ELR (cell line): ENCODE measurements at places on chromosomes 5 and 9.

GRCh38 chr9:106637486-106637885 is 225.5 kb upstream of the ZNF462 start:
- no peak for DNase-seq

- peak; percentile 71 for DNase-seq
Measured at GRCh38 chr5:59097116-59097515, 514.2 kb downstream of the RAB3C start.

GRCh38 chr9:35712762-35713400 is 19.1 kb downstream of the TLN1 start:
- DNase-seq, result no peak

DNA sequence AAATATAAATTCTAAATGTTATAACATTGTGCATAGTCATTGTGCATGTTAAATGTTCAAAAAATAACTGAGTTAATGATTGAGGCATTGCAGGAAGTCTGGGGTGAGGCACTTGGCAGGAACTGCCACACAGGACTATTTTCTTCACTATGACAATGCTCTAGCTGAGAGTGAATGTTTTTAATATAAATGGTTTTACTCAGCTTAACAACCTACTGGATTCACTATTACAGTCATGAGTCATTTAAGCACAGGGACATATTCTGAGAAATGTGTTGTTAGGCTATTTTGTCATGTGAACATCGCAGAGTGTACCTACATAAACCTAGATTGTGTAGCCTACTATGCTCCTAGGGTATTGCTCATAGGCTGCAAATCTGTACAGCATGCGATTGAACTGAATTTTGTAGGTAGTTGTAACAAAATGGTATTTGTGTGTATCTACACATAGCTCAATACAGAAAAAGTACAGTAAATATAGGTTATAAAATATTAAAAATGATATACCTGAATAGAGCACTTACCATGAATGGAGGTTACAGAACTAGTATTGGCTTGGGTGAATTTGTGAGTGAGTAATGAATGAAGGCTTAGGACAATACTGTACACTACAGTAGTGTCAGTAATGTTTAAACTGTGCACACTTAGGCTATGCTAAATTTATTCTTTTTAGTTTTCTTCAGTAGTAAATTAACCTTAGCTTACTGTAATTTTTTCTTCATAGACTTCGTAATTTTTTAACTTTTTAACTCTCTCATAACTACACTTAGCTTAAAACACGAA is 346.1 kb upstream of the PTGER4 start:
- DNase-seq, result peak; percentile 75

GRCh38 chr9:131228988-131229387 is 47.3 kb downstream of the FAM78A start:
- DNase-seq, result no peak

DNA sequence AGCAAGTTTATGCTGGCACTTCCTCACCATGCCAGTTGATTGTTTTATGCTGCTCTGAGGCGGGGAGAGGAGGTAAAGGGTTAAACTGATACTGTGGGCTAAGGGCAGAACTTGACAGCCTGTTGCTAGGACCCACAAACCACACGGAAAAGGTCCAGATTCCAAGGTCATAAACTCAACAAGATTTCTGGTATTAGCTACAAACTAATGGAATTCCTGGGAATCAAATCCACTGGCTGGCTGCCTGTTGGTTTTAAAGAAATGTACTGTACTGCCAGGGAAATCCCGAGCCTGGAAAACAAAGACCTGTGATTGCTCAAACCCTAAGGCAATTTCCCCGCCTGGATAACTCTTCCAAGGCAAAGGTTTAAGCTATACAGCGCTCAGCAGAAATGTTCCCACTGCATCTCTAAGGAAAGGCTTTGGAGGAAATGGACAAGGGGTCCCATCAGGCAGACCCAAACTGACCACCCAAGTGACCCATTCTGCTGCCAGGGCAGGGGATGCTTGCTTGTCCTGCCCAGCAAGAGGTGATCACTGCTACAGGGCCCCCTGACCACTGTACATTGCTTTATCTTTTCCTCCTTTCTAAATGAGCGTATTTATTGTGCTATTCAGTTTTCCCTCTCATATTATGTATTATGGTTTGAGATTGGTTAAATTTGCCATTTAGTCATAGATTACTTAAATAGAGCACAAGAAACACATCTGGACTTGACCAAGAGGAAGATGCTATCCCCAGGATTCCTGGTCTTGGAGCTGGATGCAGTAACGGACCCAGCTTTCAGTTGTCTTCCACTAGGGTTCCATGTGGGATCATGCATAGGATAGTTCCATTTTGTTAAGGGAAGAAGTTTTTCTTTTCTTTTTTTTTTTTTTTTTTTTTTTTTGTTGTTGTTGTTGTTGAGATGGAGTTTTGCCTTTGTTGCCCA is 124.3 kb downstream of the SUSD1 start:
- DNase-seq, result peak; percentile 86

DNA sequence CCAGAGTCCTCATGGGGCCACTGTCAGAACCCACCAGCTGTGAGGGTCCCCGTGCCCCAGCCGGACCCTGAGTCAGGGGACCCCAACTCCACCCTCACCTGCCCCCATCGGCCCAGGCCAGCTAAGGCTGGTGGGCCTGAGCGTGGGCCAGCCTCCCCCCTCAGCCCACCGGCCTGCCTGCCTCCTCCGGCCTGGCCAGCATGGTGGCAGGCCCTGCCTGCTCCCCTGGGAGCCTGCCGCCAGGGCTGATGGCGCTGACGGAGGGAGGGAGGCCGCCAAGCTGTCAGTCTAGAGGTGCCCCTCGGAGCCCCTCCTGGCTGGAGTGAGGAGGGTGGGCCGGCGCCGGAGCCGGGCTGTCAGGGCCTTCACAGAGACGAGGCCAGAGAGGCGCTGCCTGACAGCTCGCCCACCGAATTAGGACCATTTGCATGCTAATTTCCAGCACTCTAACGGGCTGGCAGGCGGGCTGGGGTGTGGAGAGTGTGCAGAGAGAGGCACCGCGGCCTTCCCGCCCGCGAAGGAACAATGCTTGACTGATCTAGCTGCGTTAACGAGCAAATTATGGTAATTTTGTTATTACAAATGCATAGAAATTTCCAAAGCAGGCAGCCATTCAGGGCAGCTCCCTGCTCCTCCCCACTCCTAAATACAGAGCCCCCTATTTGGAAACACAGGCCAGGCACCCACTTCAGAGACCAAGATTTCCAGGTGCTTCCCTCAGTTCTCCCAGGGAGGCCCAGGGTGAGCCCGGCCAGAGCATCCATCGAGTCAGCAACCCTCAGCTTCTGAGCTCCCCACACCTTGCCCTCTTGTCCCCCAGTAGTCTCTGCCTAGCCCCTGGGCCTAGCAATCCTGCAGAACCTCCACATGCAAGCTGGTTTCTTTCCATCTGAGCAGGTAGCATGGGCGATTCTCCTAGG is 169.3 kb downstream of the PAX5 start:
- DNase-seq, result no peak

DNA sequence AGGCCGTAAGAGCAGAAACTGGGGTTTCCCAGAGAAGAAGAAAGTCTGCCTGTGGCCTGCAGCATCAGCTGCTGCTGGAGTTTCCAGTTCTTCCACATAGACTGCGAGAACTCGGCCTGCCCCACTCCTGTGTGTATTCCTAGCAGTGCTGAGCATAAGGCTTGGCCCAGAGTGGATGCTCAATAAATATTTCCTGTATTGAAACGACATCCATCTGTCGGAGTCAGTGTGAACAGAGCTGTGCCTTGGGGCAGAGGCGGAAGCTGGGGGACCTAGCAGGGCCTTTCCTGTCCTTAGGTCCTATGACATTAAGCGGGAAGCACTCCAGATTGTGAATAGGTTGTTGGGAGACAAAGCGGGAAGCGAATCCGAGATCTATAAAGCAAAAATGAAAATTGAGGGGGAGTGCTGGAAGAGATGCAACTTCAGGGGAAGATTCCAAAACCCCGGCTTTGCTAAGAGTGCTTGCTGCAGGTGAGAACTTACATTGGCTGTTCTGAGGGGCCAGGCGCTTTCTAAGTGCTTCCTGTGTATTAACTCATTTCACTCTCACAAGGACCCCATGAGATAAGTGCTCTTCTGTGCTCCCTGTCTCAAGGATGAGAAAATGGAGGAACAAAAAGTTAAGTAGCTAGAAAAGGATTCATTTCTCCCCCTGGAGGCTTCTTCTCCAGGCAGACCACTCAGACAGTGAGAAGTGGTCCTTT is 76.1 kb upstream of the CXCL14 start:
- DNase-seq, result no peak

GRCh38 chr5:92179651-92180050 is 796.5 kb upstream of the ARRDC3 start:
- no peak for DNase-seq

- DNase-seq, result no peak
Measured at GRCh38 chr5:123155446-123155960, 66.5 kb downstream of the PRDM6 start.

GRCh38 chr5:95424016-95424415 is 32.9 kb downstream of the FAM81B start:
- DNase-seq, result no peak

DNA sequence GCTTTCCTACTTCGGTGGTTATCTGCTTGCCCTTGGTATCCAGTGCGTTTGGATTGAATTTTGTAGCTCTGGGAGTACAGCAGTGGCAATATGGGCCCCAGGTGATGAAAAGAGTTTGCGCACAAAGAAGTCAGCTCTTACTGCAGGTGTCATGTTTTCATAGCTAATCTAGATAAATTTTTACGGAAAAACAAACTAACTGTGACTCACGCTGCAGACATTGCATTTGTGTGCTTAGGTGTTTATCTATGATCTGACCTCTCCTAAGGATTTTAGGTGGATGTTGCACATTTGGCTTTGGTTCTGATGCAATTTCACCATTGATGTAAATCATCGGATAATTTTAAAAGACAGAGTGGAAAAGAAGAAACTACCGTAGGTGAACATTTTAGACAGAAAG is 92.1 kb downstream of the VCAN start:
- DNase-seq, result no peak

- DNase-seq, result no peak
Measured at GRCh38 chr9:13674926-13675637, 395.6 kb upstream of the MPDZ start.

GRCh38 chr9:109329638-109330258 is 8.9 kb upstream of the EPB41L4B start:
- no peak for DNase-seq

- DNase-seq, result no peak
Measured at GRCh38 chr9:98485706-98486105, 223.0 kb downstream of the GABBR2 start.

- DNase-seq, result no peak
Measured at GRCh38 chr5:169344629-169345028, 43.7 kb upstream of the SLIT3 start.

DNA sequence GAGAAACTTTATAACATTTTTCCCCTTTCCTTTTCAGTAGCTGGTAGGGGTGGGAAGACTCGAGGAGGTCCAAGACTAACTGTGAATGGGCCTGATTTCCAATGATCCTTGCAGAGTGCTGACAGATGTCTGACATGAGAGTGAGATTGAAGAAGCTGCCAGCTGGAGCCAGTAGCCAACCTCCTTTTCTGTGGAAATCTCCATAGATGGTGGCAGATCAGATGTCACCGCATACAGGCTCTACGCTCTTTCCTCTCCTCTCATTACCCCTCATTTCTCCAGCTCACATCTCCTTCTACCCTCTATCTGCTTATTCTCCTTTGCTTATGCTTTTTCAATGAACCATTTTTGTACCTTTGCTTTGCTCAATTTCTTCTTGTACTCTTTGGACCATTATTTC is 395.2 kb upstream of the TNC start:
- DNase-seq, result no peak

GRCh38 chr5:133399247-133399891 is 213.0 kb downstream of the FSTL4 start:
- no peak for DNase-seq

DNA sequence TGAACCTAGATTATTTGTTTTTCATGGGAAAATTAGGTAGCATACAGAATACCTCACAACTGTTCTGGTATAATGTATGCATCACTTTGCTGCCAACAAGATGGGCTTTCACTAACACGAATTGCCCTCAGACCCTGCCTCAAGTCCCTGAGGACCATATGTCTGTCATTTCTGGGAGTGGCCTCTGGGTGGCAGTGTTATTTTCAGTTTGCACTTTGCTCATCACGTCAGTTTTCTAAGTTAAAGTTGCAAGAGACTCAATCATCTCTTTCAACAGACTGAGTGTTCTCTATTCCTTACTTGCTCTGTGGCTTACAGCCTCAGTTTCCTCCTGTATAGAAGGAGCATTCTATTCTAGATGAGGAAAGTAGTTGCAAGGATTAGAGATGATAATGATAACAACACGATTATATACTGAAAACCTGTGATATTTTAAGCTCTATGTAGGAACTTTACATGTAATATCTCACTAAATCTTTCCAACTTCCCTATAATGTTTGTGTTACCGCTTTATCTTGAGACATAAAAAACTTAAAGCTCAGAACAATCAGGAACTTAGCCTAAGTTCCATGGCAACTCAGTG is 55.7 kb downstream of the TSSK1B start:
- DNase-seq, result peak; percentile 63

DNA sequence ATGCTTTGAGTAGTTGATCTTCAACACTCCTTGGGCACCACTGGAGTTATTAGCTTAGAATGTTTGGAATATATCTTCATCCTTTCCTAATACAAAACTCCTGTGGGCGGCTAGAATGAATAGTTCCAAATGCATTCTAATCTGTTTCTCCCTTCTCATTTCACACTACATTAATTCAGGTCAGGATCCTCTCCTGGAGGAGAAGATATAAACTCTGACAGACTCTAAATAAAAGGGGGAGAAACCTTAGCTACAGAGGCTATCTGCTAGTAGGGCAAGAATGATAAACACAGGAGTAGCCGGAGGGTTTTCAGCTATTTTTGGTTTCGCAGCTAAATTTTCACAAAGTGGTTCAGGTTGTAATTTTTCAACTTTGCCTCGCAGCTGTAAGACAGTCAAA is 45.2 kb upstream of the FAM240B start:
- no peak for DNase-seq

DNA sequence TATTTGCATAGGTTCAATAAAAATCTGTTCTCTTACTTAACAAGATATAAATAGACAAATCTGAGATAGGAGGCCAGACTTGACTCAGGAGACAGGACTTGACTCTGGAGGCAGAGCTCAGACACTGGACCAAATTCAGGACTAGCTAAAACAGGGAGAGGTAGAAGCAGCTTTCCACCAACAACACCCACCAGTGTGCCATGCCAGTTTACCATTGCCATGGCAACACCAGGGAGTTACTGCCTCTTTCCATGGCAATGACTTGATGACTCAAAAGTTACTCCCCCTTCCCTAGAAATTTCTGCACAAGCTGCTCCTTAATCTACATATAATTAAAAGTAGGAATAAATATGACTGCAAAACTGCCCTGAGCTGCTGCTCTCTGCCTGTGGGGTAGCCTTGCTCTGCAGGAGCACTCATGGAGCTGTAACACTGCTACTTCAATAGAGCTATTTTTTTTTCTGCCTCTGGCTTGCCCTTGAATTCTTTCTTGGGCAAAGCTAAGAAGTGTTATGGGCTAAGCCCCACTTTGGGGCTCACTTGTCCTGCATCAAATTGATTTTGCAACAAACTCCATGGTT is 473.0 kb downstream of the PLK2 start:
- DNase-seq, result peak; percentile 37
